Activated CD4-positive, alpha-beta T cell treated with anti-CD3 and anti-CD28 coated beads, Interleukin-2, Interleukin-4, amounts not matched to agents 100 ng/mL and 50 ng/mL, durations not matched to agents 16 hours and 8 hours (primary cell): ENCODE measurements at places on chromosomes 11 and 22.
A peak's percentile ranks its signal among the peaks of the same experiment; 100 is the strongest.

GRCh38 chr11:1346669-1347390 lies 37.4 kb upstream of the TOLLIP start:
- no peak for DNase-seq

- no peak for DNase-seq
These were observed 116.6 kb upstream of the BID start for GRCh38 chr22:17890892-17891291.

GRCh38 chr11:66891851-66892660 lies 35.2 kb downstream of the LRFN4 start:
- peak; percentile 94 for DNase-seq

DNA sequence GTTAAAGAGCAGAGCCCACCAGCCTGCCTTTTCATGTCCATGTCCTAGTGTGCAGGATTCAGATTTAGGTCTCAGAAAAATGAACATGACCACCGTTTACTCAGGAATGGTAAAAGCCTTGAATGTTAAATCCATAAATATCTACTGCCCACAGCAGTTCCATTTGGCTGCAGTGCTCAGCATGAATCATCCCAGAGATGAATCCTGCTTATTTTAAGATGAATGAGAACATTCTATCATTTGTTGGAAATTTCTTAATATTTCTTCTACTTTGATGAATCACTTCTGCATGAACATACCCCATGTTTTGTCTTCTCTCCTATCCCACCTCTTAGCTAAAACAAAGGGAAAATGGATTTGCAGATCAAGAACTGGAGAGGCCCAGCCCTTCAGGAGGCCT lies 47.5 kb upstream of the AQP11 start:
- no peak for DNase-seq

DNA sequence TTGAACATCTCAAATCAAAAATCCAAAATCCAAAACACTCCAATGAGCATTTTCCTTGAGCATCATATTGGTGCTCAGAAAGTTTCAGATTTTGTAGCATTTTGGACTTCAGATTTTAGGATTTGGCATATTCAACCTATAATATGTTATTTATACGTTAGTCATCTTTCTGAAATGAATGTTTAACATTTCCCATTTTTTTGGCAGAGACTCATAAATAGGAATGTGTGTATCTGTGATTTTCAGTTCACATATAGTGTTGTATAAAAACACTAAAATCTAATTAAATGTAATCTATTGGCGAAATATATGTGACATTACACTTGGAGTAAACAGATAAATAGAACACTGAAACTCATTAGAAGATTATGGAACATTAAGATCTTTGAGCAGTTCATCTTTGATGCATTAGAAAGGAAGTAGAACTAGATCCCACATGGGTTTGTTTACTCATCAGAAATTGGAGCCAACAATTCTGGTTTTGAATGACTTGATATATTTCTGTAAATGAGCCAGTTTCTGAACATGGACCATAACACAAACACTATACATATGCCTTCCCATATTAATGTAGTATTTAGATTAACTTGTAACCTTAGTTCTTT lies 153.1 kb downstream of the UVRAG start:
- DNase-seq: no peak

DNA sequence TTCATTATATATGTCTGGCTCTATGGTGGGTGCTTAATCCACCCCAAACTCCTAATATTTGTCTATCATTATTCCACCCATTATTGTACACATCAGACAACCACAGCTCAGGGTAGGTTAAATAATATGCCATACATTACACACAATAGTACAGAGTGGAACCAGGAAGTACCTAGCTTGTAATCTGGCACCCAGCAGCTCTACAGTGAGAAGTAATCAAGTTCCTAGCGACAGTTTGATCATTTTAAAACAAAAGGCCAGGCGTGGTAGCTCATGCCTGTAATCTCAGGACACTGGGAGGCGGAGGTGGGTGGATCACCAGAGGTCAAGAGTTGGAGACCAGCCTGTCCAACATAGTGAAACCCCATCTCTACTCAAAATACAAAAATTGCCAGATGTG lies 141.0 kb downstream of the LARGE1 start:
- no peak for DNase-seq

DNA sequence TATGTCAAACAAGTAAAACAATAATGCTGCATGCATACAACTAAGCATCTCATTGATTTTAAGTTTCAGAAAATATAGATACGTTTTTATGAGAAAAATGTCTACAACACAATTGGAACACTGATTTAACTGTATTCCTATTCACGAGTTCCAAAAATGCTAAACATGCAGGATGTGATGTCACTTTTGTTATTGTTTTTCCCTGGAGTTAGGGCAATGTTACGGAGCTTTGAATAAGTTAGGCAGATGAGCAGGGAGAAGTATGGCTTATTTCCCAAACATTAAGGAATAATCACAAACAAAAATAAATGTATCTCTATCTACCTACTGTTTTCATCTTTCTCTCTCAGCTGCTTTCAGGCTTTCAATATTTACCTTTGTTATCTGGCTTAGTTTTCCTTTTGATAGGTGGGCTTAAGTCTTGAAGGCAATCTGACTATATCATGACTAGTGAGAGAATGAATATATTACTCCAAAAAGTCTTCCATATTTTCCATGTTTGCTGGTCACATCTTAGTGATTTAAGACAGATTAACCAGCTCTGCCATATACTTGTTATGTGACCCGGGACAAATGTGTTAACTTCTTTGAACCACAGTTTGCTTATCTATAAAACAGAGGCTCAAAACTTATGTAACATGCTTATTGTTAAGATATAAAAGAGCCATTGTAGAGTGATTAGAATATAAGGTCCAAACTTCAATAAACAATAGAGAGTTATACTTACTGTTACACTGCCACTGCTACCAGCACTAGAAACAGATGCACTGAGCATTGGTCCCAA lies 854.4 kb upstream of the CCDC90B start:
- DNase-seq: no peak

DNA sequence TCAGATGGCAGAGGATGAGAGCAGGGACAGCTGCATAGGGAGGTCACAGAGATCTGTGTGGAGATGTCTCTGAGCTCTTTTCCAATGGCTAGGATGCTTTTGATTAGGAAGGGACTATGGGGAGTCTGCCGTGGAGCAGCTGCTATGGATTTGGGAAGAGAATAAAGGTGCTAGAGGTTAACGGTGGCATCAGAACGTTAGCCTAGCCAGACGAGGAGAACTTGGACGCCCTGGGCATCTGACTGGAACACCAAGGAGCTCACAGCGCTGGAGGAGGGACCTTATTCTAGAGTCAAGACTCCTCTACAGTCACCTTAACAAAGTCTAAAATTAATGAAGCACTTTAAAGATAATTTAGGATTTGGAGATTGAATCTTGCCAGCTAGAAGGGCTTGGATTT lies 157.2 kb upstream of the B3GAT1 start:
- DNase-seq: no peak
